Cerebellum (tissue), 4 donors: ENCODE measurements at places on chromosomes 5 and 9. TPM values are rescaled to one million over a fixed set of nuclear protein-coding genes. Genes with fewer than 3 reads are reported as not detected.

- DNase-seq: peak; percentile 41
Measured at GRCh38 chr5:131536211-131536826, 98.7 kb downstream of the RAPGEF6 start.

- DNase-seq: no peak
Measured at GRCh38 chr5:71903808-71904207, 184.7 kb downstream of the CARTPT start.

DNA sequence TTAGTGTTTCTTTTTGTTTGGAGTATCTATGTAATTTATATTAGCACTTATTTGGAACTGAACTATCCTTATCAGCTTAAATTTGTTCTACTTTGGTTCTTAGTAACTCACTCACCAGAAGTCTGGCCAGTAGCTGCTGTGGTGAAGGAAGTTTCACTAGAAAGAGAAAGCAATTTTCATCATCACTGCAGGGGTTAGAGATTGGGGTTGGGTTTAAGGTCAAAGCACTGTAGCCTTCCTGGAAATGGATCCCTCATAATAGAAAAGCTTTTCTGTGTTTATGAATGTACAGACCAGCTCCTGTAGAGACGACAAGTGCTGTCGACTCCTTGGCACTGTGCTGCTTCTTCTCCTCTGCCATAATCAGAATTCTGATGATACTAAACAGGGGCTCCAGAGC, 22.2 kb downstream of the MROH2B start:
- DNase-seq: no peak

SELENOP gene
- 82.0 TPM for total RNA-seq

- no peak for DNase-seq
Measured at GRCh38 chr5:39650008-39650762, 225.4 kb upstream of the DAB2 start.

EFNA5 gene
- total RNA-seq: 22.9 TPM

CCL27 gene
- total RNA-seq: not detected

GRCh38 chr5:143474616-143475015, 71.1 kb upstream of the NR3C1 start:
- DNase-seq: no peak

DNA sequence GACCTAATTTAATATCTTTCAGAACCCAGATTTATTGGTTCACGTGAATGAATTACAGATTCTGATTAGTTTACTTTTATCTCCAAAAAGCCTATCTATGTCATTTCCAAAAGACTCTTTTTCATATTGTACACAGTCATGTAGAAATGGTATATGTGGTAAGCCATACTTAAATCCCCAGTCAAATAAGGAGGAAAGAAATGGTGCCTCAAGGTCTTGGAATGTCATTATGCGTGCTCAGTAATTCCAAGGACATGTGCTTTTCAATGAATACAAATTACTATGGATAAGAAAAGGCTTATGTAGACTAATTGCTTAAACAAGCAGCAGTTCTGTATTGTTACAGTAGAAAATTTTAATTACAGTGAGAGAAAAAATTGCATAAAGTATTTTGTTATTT, 64.1 kb upstream of the TYRP1 start:
- DNase-seq: no peak

DNA sequence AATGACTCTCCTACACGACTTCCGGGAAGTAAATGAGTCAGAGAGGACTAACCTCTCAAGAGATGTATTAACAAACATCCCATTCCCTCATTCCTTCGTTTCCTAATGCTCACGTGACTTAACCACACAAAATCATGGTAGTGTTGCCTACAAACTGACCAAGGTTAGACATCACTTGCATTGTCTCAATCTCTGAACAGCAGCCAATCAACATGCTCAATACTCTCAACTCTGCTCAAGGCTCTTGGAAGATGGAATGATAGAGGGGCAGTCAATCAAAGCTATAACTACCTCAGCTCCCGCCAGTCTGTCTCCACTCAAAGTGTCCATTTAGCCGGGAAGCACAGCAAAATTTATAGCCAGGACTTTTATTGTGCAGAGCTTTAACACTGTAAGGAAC, 143.8 kb upstream of the PIK3R1 start:
- no peak for DNase-seq

DNA sequence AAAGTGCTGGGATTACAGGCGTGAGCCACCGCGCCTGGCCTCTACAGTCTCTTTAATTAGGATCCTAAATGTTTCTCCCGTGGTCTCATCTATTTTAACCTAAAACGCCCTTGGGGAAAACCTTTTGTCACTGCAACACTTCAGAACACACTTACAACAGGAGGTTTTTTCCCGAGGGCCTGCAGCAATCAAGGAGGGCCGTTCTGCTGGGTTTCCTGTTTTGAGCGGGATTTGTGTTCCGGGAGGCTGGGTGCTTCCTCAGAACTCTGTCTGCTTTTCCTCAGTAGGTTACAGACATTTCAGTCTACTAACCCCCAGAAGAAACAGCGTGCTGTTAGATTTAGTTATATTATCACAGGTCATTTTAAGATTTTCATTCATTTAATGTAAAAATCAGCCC, 65.4 kb upstream of the IRX4 start:
- DNase-seq: no peak

GRCh38 chr9:93297659-93298497, 113.9 kb downstream of the WNK2 start:
- DNase-seq: peak; percentile 27

INSYN2B gene
- total RNA-seq: 7.5 TPM

GRCh38 chr5:138974227-138975063, 99.3 kb upstream of the LRRTM2 start:
- peak; percentile 38 for DNase-seq

HTR4 gene
- 0.54 TPM for total RNA-seq

- DNase-seq: no peak
Measured at GRCh38 chr5:72273547-72273946, 46.5 kb downstream of the MRPS27 start.

GRCh38 chr9:112477330-112477729, 9.3 kb upstream of the KIAA1958 start:
- no peak for DNase-seq

FAM221B gene
- not detected for total RNA-seq

GRCh38 chr5:90307782-90308181, 101.8 kb downstream of the CETN3 start:
- no peak for DNase-seq
